Memory B cell (primary cell): ENCODE measurements at places on chromosomes 11 and 22.

DNA sequence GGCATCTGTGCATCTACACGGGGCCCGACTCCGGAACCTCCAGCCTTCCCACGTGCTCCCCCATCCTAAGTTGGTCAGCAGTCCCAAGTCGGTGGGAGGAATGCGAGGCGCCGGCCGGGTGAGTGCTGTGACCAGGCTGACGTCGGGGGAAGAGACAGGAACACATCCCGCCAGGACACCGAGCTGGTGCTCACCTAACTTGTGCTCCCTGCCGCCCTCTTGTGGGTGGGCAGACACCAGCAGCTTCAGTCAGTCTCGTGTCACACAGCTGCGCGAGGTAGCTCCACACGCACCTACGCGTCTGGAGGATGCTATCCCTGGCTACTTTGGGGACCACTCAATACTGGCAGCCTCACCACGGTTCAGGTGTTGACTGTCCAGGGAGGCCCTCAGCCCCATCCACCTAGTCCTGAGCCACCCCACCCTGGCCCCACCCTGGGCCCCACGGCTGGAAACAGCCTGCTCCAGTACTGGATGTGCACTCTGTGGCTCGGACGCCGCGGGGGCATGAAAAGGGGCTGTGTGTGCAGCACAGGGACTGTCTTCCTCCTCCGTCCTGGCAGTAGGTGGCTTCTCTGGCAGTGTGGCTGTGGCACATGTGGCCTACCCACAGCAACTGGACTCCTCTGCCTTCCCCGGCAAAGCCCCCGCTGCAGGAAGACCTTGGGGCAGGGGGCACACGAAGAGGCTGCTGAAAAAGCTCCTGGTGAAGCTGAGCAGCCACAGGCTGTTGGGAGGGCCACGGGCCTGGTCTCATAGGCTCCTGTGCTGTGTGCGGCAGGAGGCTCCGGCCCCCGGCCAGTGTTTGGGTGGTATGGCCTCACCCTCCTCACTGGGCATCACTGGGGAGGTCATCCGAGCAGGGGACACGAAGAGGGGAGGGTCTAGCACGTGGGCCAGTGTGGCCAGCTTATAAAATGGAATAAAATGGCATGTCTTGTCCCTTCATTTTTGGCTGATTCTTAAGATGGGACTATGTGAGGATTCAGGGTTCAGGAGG is 11.2 kb upstream of the BID start:
- peak; percentile 76 for DNase-seq

- DNase-seq: no peak
Observed at GRCh38 chr11:64164392-64165312, 1.3 kb downstream of the MACROD1 start.

DNA sequence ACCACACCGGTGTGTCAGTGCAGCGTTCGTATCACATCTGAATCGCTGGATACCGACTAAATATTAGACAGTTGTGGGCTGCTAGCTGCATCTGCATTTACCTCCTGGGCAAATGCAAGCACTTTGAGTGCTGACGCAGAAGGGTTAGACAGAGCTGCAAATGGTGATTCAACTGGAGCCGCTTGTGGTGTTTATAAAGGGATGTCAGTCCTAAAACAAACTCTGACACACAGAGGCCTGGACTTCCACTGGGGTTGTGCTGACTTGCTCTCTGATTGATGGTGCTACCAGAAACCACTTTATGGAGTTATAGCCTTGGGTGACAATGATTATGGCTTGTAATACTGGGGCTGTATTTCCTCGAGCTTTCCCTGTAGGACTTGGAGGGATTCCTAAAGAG is 374.4 kb downstream of the NTM start:
- DNase-seq: no peak

DNA sequence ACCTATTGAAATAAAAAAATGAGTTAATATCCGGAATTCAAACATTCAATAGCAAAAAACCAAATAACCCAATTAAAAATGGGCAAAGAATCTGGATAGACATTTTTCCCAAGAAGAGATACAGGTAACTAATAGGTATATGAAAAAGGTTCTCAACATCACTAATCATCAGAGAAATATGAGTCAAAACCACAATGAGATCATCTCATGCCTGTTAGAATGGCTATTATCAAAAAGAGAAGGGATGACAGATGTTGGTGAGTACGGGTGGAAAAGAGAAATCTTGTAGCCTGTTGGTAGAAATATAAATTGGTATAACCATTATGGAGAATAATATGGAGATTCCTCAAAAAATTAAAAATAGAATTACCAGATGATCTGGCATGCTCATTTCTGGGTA is 26.9 kb upstream of the OR6M1 start:
- DNase-seq: no peak

DNA sequence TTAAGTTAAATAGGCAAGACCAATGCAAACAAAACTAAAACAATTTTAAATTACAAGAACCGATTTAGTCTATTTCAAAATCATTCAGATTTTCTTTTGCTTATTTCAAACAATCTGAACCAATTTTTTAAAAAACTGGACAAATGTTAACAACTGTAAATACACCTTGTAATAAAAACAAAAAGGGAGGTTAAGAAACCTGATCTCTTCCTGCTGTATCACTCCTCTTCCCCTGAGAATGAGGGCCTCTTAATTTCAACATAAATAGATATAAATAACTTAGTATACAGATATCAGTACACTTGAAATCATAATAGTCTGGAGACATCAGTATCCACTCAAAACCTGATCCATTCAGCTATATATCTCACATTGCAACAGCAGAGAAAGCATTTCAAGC is 346.6 kb downstream of the TTC28 start:
- no peak for DNase-seq

DNA sequence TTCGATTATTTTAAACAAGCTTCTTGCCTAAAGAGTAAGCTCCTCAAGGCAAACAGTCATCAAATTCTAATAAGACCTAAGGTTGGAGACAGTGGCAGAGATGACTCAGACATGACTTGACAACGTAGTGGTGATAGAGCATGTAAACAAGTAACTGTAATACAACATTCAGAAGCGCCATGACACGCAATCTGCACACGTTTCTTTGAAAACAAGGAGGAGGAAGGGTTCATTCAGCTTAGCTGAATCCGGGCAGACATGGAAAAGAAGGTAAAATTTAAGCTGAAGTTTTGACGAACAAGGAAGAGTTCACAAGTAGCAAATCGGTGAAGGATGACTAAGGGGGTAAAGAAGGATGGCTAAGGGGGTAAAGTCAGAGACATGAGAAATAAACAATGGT is 152.4 kb upstream of the ZC3H12C start:
- no peak for DNase-seq

GRCh38 chr11:42311514-42311913 is 852.1 kb upstream of the LRRC4C start:
- no peak for DNase-seq

GRCh38 chr11:126930091-126930841 is 70.3 kb downstream of the KIRREL3 start:
- no peak for DNase-seq

DNA sequence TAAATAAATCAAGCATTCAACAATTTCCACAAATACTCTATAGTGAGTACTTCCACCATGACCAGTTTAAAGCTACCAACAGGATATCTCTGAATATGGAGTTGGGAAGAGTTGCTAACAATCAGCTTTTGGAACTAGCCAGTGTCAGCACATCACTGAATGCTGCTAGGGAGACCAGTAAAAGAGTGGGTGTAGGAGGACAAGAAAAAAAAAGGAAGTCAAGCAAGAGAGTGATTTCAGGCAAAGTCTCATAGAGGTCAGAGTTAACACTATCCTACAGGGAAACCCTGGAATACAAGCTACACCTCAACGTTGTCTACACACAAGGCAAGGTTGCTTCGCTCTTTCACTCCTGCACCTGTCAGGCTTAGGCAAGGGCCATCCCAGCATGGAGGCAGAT is 24.2 kb downstream of the EIF3F start:
- DNase-seq: no peak

GRCh38 chr11:69905611-69906452 is 86.6 kb upstream of the FGF3 start:
- no peak for DNase-seq

DNA sequence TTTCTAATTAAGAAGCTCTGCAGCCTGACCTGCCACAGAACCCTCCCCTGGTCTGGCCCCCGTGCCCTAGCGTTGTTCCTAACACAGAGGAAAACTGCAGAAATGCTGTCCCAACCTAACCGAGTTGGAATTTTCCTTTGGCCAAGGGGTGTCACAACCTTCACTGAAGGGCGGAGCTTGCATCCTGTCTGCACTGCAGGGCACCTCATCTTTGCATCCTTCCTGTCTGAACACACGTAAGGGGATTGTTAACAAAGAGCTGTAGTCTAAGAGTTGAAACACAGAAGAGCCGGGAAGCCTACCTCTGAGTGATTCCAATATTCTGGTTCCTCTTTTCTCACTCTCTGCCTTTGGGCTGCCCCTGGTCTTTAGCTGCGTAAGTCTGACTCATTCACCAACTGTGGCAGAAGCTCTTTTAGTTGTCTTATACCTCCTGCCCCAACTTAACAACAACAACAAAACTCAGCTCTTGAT is 1.6 kb downstream of the DIXDC1 start:
- DNase-seq: no peak

DNA sequence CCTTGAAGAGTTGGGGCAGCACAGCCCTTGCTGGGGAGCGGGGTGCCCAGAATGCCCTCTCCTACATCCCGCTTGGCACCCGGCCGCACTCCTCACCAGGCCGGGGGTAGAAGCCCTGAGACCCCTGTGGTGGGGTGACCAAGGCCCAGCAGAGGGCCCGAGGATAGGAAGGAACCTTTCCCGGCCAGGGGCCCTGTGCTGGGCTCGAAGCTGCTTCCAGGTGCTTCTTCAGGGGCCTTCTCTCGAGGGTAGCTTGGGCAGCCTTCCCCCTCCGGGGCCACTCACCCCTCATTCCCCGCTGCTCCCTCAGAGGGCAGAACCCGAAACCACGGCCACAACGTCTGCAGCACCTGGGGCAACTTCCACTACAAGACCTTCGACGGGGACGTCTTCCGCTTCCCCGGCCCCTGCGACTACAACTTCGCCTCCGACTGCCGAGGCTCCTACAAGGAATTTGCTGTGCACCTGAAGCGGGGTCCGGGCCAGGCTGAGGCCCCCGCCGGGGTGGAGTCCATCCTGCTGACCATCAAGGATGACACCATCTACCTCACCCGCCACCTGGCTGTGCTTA is 752 bp downstream of the MUC2 start:
- DNase-seq: no peak

DNA sequence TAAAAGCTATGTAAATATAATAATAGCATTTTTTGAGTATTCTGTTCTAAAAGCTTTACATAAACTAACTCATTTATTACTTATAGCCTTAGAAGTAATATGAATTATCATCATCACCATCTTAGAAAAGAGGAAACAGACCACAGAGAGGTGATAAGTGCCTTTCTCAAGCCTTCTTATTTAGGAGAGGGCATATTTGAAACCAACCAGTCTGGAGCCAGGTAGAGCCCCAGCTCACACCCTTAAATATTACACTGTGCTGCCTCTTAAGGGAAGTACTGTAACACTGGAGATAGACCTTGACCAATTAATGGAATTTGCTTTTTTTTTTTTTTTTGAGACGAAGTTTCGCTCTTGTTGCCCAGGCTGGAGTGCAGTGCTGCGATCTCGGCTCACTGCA is 2.3 kb downstream of the BCO2 start:
- no peak for DNase-seq

GRCh38 chr11:133081020-133081419 is 451.3 kb downstream of the OPCML start:
- DNase-seq: no peak

DNA sequence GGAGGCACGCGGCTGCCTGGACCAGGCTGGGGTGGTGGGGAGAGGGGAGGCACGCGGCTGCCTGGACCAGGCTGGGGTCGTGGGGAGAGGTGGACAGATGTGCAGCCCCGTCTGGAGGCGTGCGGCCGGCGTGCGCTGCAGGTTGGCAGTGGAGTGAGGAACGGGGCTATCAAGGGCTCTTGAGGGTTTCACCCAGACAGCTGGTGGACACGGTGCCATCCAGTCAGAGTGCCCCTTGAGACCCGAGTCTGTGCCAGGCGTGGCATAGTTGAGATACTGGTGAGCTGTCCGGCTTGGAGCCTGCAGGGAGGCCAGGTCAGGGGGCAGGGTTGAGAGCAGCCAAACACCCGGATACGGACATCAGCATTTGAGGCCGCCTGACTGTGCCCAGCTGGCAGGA is 1.5 kb upstream of the GRAMD4 start:
- no peak for DNase-seq

DNA sequence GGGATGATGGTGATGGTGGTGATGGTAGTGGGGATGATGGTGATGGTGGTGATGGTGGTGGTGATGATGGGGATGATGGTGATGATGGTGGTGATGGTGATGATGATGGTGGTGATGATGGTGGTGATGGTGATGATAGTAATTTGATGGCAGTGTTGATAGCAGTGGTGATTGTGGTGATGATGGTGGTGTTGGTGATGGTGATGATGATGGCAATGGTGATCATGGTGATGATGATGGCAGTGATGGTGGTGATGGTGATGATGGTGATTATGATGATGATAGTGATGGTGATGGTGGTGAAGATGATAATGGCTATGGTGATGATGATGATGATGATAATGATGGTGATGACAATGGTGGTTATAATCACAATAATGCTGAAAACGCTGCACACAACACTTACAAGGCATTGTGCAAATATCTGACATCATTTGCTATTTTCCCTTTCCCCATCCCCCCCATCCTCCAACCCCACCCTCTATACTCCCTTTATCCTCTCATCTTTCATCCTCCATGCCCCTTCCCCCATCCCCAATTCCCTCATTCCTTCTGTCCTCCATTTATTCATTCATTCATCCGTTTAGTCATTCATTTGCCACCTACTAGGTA is 230.1 kb downstream of the BRD1 start:
- no peak for DNase-seq

GRCh38 chr11:100484948-100485347 is 202.1 kb upstream of the ARHGAP42 start:
- no peak for DNase-seq

GRCh38 chr11:304915-305843 is 2.4 kb upstream of the IFITM2 start:
- DNase-seq: no peak

DNA sequence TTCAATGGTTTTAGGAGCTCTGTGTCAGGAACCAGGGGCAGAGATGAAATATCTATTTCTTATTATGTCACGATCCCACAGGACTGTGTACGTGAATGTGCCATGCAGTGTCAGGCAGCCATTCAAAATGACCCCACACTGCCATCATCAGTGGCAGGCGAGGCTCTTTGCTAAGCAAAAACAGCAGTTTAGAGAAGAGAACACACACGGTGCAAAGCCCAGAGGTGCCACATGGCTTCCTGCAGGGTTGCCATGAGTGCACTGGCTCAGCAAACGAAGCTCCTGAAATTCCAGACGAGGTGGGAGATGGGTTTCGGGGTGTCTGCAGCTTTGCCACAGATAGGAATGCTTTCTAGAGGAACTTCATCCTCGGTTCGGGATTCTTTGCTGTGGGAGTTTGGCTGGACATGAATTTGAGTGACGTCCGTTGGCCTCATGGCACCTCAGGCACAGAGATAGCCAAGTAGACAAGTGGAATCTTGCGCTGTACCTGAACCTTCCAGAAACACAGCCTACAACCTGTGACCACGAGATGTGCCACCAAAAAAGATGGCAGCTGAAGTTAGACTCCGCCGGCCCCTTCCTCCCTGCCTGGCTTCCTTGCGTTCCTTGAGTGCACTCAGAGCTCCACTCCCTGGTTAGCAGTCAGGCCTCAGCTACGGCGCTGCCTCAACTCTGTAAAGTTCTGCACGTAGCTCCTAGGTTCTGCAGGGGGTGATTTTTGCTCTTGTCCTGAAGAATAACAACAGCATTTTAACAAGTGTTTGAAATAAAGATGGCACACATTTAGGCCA is 7.8 kb upstream of the ZBED4 start:
- no peak for DNase-seq

GRCh38 chr11:36044636-36045035 is 100.8 kb downstream of the LDLRAD3 start:
- no peak for DNase-seq
